ENCODE measurements at places on chromosomes 6 and 20. TPM values are rescaled to one million over a fixed set of nuclear protein-coding genes. Genes with fewer than 3 reads are reported as not detected.
A peak's percentile ranks its signal among the peaks of the same experiment; 100 is the strongest.

MEA1 gene
- 43.6 TPM for total RNA-seq

LEMD2 gene
- total RNA-seq: 62.6 TPM

FOXA2 gene
- 37.0 TPM for total RNA-seq

PYGB gene
- total RNA-seq: 275 TPM

TNFRSF6B gene
- 8.9 TPM for total RNA-seq

CLDN20 gene
- not detected for total RNA-seq

CDSN gene
- not detected for total RNA-seq

BMP5 gene
- 1.8 TPM for total RNA-seq

TMEM63B gene
- total RNA-seq: 102 TPM

TREM1 gene
- 0.24 TPM for total RNA-seq

LYRM4 gene
- 12.1 TPM for total RNA-seq

PRR18 gene
- not detected for total RNA-seq

SLC35D3 gene
- 0.34 TPM for total RNA-seq

FAM83C gene
- total RNA-seq: not detected

RGS17 gene
- 0.61 TPM for total RNA-seq

PDYN gene
- total RNA-seq: not detected

GRCh38 chr6:118680452-118681095, 29.2 kb upstream of the CEP85L start:
- no peak for DNase-seq

DNA sequence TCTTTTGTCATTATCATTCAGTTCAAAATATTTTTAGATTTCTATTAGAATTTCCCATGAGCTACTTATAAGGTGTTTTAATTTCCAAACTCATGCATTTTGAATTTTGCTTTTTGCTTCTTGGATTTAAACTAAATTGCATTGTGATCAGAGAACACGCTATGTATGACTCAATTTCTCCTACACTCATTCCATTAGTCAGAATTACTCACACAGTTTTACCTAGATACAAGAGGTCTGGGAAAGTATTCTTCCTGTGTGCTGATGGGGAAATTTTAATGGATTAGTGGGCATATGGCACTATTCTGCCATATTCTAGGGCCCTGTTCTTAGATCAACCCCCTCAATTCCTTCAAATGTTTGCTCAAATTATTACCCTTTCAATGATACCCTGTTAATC, 49.9 kb upstream of the BMP5 start:
- DNase-seq: no peak

GRCh38 chr6:35496841-35497570, at the start of gene TEAD3:
TEAD3 (minus strand) TSS chr6:35497079.
- DNase-seq: peak; percentile 71

DNA sequence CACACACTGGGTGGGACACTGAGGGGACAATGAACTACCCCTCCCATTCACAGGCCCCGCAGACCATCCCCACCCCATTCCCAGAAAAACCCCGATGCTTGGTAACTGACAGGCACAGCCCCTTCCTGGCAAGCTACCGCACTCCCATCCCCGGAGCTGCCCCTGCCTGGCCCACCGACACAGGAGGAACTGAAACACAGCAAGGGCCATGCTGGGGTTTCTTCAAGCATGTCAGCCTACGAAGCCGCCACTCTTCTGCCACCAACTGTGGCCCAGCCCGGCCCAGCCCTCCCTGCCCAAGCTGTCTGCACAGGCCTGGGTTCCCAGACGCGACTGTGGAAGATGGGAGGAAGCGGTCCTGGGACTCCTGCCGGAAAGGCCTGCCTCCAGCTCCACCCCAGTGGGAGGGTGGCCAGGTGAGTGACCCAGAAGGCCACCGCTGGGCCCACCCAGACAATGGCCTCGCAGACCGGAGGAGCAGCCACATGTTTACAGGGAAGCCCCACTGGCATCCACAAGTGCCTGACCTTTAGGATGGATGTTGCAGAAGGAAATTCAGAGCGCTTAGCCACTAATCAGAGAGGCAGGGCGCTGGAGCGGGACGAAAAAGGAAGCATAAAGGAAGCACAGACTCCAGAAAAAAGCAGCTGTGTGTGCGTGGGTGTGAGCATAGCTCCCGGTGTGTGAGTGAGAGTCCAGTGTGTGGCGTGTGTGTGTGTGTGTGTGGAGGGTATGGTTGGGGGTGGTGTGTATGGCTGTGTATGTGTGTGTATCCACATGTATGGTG, 91.6 kb downstream of the PRND start:
- DNase-seq: peak; percentile 46

DNA sequence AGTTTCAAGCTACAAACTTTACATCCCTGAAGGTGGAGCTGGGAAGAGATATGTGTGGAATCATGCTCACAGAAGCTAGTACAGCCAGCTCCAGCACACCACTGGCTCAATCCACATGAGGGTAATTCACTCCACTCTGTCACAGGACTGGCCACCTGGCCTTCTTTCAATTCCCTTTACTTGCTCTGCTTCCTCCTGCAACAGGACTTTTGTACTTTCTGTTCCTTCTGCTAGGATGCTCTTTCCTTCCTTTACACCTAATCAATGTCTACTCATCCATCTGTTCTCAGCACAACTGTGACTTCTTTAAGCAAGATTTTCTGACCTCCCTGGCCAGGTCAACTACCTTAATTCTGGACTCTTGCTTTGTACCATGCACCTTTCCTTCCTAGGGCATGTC, 39.4 kb upstream of the MYB start:
- no peak for DNase-seq

- DNase-seq: no peak
Observed at GRCh38 chr6:16389642-16390041, 151.3 kb downstream of the GMPR start.

DNA sequence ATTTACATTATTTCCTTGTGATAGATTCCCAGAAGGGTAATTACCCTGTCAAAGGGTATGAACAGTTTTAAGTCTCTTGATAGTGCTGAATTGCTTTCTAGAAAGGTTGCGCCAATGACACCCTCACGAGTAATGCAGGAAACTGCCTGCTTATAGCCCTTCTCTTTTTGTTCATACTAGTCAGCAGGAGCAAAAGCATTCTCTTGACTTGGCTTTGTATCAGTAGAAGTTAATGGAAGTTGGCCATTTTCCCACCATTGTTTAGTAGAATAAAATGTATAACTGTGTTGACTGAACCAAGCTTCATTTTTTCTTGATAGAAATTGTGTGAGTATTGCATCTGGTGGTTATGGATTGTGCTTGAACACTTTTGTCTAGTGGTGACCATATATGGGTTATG, 100.1 kb downstream of the FARS2 start:
- DNase-seq: no peak

DNA sequence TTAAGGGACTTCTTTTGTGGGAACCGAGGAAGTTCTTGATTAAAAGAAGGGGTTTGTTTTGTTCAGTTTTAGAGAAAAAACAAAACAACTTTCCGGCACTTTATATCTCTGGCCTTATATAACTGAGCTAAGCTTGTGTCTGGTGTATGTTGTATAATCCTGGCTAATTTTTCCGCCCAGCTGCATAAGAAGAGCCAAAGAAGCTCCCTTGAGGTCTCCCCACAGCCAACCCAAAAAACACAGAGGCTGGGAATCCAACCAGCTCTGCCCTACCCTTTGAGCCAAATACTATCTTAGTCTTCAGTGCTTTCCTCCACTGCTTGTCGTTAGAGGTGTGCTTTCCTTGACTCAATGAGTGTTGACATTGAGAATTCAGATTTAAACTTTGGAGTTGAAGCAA, 45.5 kb upstream of the RNF146 start:
- no peak for DNase-seq

DNA sequence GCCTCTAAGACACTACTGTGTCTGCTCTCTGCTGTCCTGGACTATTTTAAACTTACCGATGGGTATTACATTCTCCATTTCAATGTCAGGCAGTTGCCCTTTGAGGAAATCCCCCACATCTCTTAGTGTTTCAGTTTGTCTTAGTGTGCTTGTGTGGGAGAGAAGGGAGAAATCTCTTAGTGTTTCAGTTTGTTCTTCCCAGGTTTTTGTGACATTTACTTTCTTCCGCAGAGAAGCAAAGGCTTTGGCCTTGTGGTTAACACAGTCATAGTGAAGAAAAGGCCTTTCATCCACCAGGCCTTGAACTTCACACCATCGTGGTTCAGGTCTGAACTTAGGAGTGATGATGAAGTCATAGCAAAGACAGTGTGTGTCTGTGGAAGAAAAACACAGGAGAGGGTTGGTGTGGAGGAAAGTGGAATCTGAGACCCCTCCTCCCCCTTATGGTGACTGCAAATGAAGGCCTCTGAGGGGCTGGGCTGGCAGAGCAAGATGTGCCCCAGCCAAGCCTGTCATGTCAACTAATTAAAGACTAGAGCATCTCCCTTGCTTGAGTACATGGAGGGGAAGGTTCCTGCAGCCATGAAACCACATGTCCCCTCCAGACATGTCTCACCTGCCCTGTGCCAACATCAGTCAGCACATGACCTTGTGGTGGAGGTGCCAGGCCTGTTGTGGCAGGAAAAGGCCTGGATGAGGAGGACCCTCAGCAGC, 23.9 kb downstream of the RAET1L start:
- DNase-seq: no peak

- DNase-seq: no peak
Observed at GRCh38 chr6:4668271-4669179, 107.7 kb upstream of the CDYL start.

- DNase-seq: no peak
Observed at GRCh38 chr6:5537967-5538366, 276.7 kb downstream of the FARS2 start.

DNA sequence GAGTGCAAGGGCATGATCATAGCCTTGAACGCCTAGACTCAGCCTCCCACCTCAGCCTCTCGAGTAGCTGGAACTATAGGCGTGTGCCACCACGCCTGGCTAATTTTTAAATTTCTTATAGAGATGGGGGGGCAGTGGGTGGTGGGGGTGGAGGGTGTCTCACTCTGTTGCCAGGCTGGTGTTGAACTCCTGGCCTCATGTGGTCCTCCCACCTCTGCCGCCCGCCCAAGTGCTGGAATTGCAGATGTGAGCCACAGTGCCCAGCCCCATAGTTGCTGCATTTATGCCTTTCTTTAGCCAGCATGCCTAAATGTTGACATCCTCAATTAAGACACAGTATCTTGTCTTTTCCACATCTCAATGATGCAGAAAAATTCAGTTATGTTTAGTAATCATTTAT, 171.1 kb downstream of the ARID1B start:
- no peak for DNase-seq

DNA sequence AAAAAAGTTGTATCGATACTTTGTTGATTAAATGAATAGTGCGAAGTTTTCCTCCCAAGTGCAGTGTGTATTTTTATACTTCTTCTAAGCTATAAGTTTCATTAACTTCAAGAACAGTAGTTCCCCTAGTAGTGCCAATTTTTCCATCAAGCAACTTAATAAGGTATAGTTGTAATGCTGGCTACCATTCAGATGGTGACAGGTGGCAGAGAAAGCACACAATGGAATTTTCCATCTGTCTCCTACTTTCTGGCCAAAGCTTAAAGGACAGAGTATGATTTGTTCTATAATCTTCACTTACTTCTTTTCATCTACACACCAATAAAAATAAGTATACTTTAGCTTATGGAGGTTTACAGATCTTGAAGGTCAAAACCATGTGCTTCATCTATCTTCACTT, 431.1 kb downstream of the NKAIN2 start:
- no peak for DNase-seq

- no peak for DNase-seq
Observed at GRCh38 chr6:7268816-7269555, 44.0 kb downstream of the SSR1 start.

GRCh38 chr6:89118931-89119330, 1.1 kb upstream of the SRSF12 start:
- no peak for DNase-seq

DNA sequence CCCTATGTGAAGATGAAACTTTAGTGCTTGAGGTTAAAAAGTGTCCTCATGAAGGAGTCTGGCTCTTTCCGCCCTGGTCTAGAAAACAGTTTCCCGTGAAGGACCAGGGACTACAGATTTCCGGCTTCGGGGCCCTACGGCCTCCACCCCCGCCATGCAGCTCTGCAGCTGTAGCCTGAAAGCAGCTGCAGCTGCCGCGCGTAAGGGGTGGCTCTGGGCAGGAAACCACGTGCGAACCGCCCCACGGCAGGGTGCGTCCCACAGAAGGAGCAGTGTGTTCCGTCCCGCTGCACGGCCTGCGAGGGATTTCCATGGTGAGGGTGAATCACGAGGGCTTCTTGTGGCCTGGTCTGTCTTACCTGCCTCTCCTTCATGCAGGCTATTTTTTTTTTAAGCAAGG, 117.0 kb downstream of the ERMARD start:
- peak; percentile 46 for DNase-seq

DNA sequence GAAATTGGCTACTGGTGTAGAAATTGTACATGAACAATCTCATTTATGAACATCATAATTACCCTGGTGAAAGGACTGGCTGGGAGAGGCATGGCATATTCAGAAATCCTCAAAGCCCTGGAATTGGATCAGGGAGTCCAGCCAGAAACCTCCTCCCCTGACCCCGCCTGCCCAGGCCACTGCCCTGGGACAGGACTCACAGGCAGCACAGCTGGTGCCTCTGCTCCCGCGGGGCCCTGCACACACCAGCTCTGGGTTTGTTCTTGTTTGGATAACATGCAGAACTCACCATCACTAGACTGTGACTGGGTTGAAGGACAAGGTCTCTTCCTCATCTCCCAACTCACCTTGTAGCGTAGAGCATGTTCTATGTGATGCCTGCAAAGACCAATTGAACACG, 56.2 kb downstream of the AGPAT4 start:
- DNase-seq: no peak

GRCh38 chr6:158717341-158718330, 67.8 kb downstream of the SYTL3 start:
- no peak for DNase-seq

GRCh38 chr20:23585449-23585807, 17.1 kb upstream of the CST9L start:
- no peak for DNase-seq

GRCh38 chr20:34558320-34559218, at the start of gene MAP1LC3A:
MAP1LC3A (plus strand) TSS chr20:34558718; CDS start chr20:34558869, 151 bp downstream.
- DNase-seq: peak; percentile 96

- no peak for DNase-seq
Observed at GRCh38 chr20:60078351-60079250, 120.4 kb downstream of the CDH26 start.

GRCh38 chr20:844473-845225, 11.1 kb downstream of the FAM110A start:
- peak; percentile 96 for DNase-seq

DNA sequence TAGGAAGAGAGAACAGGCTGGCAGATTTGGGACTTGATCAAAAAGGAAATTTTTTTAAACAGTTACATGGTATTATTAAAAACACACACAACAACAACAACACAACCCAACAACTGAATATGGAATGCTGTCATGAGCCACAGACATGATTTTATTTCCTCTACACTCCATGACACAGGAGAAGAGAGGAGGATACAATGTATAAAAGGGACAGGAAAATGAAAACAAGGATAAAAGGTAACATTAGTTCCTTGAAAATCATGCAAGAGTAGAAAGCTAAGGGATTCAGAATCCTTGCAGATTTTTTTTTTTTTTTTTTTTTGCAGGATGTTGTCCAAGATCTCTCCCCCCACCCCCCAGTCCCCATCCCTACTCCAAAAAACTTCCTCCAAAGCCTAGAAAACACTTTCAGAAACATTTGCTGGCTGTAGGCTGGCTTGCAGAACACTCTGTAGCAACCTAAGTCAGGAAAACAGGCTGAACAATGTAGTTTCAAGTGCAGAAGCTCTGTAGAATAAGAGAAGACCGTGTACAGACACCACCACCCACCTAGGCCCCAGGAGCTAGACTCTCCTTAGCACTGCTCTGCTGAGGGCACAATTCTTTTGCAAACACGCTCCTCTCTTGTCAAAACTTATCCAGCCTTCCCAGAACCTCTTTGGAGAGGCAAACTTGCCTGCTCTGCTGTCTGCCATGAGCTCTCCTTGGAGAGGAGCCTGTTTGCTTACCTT, 845 bp downstream of the ZMYND8 start:
- DNase-seq: no peak

- no peak for DNase-seq
Observed at GRCh38 chr6:141401168-141401567, 731.6 kb upstream of the GJE1 start.

Data from left colon (tissue), 2 donors.